NCI-H510A (cell line): ENCODE measurements at places on chromosomes 16 and 17.

- no peak for DNase-seq
These were observed 85.7 kb downstream of the TIMM22 start for GRCh38 chr17:1082579-1082978.

DNA sequence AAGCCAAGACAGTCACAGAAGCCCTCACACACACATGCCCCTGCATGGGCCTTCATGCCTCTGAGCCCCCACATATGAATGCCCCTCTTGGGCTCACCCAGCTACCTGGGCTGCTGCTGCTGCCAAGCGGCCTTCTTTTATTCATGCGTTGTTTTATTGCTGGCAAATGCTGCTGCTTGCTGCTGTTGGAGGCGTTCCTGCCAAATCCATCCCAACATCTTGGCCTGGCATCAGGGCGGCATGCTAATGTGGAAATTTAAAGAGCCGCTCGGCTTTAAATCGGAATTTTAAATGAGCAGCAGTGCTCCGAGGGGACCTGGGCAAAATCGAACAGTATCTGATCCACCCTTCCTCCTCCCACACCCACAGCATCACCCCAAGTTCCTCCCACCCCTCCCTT is 39.0 kb downstream of the NEUROD2 start:
- no peak for DNase-seq

GRCh38 chr17:34892461-34893249 is 68.6 kb downstream of the CCT6B start:
- no peak for DNase-seq

DNA sequence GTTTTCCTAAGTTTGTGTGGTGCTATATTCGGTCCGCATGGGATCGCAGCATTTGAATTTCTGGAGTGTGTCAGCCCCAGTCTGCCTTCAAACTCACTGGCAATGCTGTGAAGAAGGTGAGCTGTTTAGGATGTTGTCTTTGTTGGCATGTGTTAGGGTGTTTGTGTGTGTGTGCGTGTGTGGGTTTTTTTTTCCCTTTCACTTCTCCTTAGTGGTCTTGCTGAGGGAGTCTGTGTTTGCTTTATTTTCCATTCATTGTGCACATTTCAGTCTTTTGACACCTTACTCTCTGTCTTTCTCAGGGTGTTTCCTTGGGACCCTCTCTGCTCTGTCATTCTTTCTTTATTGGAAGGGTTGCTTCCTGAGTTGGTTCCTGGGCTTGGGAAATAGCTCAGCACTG is 27.7 kb upstream of the RBFOX1 start:
- no peak for DNase-seq

DNA sequence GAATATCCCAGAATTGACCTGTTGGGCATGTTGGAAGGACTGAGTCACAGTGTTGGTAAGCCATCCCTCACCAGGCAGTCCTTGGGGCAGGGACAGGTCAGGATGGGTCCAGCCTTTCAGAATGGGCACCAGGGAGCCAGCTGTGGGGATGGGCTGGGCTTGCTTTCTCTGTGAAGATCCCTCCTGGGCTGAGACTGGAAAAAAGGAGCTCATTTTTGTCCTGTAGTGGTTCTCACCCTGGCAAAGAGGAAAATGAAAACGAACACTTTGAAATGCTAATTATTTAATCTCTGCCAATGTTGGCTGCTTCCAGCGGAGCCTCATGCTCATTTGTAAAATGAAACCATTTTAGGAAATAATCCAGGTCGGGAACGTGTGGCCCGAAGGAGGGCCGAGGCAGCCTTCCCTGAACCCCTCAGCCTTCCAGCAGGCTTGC is 237.5 kb upstream of the SALL1 start:
- no peak for DNase-seq
